Heart left ventricle (tissue), 16 donors: ENCODE measurements at places on chromosomes 4 and X. TPM values are rescaled to one million over a fixed set of nuclear protein-coding genes. Genes with fewer than 3 reads are reported as not detected.

ATP8A1 gene
- 16.2 TPM for total RNA-seq

TIGD4 gene
- 0.32 TPM for total RNA-seq

RAI2 gene
- 19.0 TPM for total RNA-seq

ATP1B4 gene
- total RNA-seq, result 0.09 TPM

GK gene
- total RNA-seq, result 6.5 TPM

CD38 gene
- total RNA-seq, result 1.0 TPM

PABPC4L gene
- total RNA-seq, result 0.19 TPM

PRR32 gene
- not detected for total RNA-seq

SYP gene
- total RNA-seq, result 1.7 TPM

DNA sequence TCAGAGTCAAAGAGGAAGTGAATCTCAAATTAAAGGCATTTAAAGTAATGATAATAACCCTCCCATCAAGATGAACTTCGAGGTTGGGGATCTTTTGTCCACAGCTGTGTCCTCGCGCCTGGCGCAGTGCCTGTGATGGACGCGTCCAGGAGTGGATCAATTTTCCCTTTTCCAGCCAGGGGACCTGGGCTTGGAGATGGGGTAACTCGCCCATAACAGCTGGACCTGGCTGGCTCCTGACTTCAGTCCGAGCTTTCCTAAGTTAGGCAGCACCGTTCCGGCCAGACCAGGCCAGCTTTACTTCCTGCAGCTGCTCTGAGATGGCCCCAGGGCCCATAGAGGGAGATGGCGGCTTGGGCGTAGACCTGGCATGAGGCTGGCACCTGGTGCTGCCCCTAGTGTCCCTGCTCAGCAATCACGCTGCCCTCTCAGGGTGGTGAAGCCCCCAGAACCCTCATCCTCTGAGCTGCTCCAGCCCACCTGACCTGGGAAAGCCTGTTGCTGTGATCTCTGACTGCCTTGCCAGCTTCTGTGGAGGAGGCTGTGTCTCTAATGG, 23.9 kb downstream of the ADRA2C start:
- no peak for DNase-seq

DNA sequence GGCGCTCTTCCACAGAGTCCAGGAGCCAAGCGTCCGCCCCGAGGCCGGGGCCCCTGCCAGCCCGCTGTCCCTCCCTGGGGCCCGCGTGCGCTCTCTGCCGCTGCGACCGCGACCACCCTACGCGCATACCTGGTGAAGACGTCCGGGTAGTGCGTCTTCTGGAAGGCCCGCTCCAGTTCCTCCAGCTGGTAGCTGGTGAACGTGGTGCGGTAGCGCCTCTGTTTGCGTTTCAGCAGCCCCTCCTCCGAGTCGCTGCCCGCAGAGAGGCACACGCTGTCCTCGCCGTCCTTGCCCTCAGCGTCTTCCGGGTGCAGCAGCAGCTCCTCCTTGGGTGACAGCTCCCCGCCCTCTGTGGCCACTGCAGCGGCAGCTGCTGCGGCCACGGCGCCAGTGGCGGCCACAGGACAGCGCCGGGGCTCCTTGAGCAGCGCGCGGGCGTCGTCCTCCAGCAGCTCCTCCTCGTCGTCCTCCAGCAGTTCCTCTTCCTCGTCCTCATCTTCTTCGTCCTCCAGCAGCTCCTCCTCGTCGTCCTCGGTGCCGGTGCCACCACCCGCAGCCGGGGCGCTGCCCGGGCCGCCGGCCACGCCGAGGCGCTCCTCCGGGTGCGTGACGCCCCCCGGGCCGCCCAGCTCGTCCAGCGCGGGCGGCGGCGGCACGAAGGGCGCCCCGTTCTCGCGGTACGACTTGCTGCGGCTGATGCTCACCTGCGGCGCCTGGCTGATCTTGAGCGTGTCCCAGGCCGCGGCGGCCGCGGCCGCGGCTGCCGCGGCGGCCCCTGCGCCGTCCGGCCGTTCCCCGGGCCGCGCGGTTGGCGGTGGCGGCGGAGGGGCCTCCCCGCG, 2.8 kb downstream of the ARX start:
- no peak for DNase-seq

- DNase-seq, result no peak
Measured at GRCh38 chr4:110627977-110628662, 5.2 kb upstream of the PITX2 start.

DNA sequence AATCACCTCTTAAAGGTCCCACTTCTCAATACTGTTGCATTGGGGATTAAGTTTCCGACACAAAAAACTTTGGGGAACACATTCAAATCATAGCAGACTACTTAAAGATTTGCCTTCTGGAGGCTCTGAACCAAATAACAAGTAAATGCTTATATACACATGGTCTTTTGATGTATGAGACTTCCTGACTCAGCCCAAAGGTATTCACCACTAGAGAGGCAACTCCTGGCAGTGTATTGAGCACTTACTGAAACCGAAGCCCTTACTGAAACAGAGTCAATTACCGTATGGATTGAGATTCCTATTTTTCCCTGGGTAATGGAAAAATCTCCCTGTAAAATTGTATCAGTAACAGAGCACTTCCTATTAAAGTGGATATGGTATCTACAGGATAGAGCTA, 45.4 kb downstream of the ZCCHC13 start:
- no peak for DNase-seq

- no peak for DNase-seq
Measured at GRCh38 chr4:16467061-16467460, 240.8 kb upstream of the TAPT1 start.

DNA sequence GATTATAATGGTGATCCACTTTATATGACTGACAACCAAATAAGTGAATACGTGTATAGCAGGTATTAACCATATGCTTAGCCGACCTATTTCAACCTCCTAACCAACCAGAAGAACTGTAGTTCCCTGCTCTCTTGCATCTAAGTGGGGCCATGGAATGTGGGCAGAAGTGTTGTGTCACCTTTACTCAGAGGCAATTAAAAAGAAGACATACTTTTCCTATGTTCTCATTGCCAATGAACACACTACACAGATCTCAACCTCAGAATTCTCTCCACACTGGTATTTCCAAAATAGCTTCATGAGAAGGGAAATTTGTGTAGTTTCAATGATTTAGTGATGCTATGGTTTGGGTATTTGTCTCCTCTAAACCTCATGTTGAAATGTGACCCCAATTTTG, 3.2 kb upstream of the NFKB1 start:
- no peak for DNase-seq

GRCh38 chrX:69124108-69124507, 41.1 kb downstream of the PJA1 start:
- DNase-seq, result no peak

GRCh38 chr4:26126143-26126718, 194.6 kb upstream of the RBPJ start:
- no peak for DNase-seq

GRCh38 chrX:9797384-9798360, 11.4 kb downstream of the SHROOM2 start:
- no peak for DNase-seq

- DNase-seq, result no peak
Measured at GRCh38 chr4:17273047-17273446, 238.8 kb downstream of the QDPR start.

DNA sequence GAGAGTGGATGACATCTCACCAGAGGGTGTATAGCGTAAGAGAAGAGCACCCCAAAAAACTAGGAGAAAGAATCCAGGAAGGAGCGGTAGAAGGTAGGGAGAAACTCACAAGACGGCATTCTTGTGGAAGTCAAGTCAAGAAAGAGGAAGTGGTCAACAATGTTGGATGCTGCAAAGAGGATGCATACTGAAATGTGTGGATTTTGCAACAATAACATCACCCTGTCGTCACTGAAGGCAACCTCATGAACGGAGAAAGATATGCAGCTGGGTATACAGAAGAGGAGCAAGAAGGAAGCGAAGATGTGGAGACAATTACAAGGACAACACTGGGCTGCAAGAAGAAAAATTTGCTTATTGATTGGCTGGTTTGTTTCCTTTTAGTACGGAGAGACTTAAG, 11.4 kb upstream of the TAPT1 start:
- DNase-seq, result no peak

- no peak for DNase-seq
Measured at GRCh38 chr4:47486231-47486673, 1.2 kb downstream of the ATP10D start.

- no peak for DNase-seq
Measured at GRCh38 chr4:143253166-143253565, 68.4 kb downstream of the USP38 start.

DNA sequence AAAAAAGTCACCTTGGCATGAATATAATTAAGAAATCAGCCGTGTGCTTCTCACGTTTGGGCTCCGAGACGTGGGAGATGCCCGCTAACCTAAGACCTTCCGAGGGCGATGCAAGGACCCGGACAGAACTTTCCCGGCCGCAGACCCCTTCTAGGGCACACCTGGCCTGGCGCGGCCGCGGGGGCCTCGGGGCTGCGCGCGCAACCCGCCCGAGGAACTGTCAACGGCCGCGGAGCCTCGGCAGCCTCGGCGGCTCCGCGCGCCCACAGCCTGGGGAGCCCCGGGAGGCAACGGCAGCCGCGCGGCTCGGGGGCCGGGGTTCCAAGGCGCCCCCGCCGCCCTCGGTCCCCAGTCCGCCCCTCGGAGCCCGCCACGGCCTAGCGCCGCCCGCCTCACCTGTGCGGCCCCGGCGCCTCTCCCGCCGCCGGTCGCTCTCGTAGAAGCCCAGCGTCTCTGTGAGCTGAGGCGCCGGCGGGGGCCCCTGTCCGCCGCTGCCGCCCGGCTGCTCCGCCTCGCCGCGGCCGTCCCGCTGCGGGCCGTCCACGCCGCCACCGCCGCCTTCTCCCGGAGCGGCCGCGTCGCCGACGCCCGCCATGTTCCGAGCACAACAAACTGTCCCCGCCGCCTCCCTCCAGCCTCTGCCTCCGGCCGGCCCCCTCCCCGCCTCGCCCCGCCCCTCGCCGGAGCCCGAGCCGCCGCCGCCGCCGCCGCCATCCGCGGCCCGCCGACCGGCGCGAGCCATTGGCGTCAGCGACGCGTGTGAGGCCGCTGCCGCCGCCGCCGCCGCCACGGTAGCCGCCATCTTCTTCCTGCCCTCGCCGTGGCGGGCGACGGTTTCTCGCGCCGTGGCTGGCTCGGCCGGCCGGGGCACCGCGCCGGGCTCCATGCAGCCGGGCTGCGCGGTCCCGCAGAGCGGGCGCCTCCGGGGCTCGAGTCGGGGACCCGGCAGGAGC, at the start of gene TAPT1:
TSS of gene TAPT1 (minus strand) at position 609 of the 953 bp plus-strand sequence. CDS start at position 595, 14 bp downstream.
- peak; percentile 90 for DNase-seq

DNA sequence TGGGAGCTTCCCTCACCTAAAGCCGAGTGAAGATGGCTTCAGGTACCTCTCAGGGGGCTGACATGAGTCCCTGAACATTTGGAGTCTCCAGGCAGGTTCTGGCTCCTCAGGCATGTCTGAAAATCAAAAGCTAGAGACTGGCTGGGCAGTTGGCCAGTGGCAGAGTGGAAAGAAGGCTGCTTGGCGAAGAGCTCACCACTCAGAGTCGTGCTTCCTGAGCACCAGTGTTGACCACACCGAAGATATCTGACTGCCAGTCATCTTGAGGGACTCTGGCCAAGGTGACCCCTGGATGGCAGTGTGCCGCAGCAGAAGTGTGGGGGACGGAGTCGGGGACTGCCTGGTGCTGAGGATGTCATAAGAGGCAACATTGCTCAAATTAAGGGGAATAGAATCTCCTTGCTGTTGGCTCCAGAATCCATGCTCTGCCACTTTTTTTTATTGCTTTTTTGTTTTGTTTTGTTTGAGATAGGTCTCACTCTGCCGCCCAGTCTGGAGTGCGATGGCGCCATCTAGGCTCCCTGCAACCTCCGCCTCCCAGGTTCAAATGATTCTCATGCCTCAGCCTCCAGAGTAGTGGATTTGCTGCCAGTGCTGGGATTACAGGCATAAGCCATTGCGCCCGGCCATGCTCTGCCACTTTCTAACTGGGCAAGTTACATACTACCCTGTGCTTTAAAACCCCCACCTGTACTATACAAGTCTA, 172.5 kb upstream of the GATB start:
- peak; percentile 54 for DNase-seq

- DNase-seq, result no peak
Measured at GRCh38 chr4:152348670-152349069, 187.2 kb downstream of the FBXW7 start.

GRCh38 chr4:41257257-41257901, 651 bp downstream of the UCHL1 start:
- peak; percentile 21 for DNase-seq

DNA sequence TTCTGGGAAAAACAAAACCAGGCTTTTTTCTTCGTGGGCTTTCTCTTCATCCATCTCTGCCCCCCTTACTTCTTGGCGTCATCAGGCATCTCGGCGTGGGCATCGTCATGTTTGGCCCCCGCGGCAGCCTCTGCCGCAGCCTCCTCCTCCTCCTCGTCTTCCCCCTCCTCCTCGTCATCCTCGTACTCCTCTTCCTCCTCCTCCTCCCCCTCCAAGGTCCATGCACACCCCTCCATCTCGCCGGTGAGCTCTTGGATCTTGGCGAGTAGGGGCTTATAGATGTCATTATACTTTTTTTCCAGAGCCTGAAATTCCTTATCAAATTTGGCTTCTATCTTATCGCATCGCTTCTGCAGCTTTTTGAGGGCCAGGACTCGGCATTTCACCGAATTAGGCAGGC, 488 bp downstream of the NAP1L5 start:
- DNase-seq, result no peak

DNA sequence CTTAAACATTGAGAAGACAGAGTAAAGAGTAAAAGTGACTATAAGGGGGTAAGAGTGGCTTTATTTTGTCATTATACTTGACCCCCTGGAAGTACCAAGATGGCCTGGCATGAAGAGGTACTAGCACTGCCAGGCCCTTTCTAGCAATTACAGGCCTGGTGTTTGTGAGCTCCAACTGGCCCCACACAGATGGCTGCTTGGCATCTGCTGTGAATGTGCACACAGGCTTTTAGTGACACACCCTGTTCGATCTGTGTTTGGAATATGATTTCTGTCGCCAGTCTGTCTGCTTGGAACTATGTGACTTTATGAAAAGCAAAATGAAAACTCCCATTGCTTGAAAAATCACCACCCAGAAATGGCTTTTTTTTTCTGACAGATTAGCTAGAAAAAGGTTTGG, 123.3 kb downstream of the CLCN4 start:
- no peak for DNase-seq

GRCh38 chr4:15670576-15670975, 11.1 kb upstream of the FAM200B start:
- no peak for DNase-seq

DNA sequence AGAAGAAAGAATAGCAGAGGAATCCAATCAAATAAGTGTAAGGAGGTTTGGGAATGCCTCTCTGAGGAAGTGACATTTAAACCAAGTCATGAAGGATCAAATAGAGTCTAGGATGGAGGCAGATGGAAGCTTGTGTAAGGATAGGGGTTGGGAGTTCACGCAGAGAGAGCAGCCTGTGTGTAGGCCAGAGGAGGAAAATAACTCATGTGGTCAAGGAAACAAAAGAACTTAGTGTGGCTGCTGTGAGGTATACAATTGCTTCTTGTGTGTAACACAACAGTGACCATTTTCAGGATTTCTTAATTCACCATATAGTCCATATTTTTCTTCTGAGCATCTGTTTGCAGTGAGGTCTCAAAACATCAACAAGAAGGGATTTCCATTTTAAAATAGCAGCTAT, 77.6 kb upstream of the PACRGL start:
- DNase-seq, result no peak
